T-helper 1 cell (primary cell): ENCODE measurements at places on chromosomes 2 and 18.

- DNase-seq: no peak
Observed at GRCh38 chr18:3526421-3527354, 76.7 kb downstream of the TGIF1 start.

GRCh38 chr2:200703127-200703925 is 108.4 kb upstream of the BZW1 start:
- no peak for DNase-seq

DNA sequence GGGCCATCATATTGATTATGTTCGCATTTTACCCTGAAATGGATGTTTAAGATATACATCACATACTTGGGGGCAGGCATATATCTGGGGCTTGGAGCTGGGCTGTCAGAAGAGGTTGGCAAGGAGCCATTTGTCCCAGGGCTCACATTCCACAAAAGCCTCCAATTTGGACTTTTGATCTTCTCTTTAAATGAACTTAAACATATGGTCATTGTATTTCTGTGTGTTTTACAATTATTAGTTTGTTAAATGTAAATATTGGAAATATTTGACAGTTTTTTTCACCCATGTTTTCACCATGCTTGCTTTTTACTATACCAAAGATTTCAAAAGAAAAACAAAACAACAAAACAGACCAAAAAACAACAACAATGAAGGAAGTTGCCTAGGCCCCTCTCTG is 165.8 kb upstream of the MEIS1 start:
- DNase-seq: no peak

DNA sequence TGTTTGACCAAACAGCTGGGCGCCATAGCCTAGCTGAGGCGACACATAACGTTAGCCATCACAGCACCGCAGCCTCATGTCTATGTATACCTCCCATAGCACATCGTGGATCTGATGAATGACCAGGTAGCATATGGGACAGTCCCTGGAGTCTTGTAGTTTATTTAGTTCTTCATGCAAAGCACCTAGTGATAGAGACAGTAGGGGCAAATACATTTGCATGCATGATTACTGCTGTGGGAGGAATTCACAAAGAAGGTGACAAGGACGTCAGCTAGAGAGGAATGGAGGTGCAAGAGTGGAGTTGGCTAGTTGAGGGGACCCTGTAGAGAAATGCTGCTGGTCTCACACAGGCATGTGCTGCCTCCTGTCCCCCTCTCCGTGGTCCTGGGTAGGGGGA is 478.9 kb upstream of the HS6ST1 start:
- DNase-seq: no peak

DNA sequence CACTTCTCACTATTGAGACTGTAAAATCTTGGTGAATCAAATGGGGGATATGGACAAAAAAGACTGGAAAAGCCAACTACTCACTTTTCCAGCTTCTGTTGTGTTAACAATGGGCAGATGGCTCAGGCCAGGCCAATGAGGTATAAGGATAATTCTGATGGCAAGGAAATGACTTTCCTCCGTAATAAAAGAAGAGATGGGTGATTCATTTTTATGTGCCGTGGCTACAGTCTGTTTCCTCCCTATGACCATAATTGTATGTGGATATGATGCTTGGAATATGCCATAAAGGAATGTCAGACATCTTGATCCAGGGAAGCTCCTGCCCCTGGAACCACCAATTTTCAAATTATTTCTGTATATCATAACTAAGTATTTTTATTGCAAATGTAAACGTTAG is 406.8 kb downstream of the CCDC85A start:
- DNase-seq: no peak

- no peak for DNase-seq
Observed at GRCh38 chr2:139237023-139237422, 456.8 kb upstream of the NXPH2 start.

DNA sequence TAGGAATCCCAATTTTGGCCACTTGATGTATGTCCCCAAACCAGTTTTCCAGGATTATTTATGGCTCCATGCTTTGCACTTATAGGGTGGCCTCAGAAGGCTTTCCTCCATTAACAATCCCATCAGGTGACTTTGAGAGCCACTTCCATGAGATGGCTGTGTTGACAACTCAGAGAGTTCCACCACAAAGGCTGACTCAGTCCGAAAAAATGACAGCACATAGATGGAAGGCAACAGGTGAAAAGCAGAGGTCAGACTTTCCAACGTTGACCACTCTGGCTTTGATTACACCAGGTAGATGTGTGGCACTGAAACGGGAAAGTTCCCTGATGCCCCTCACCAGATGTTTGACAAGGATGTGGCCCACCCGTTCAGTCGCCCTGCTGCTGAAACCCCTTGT is 431.4 kb upstream of the TNP1 start:
- DNase-seq: no peak

- DNase-seq: no peak
Observed at GRCh38 chr18:49006641-49007454, 56.1 kb upstream of the SMAD7 start.
